Hematopoietic multipotent progenitor cell treated with erythropoietin and hydrocortisone succinate and interleukin-3 and kit ligand, for 4 days (in vitro differentiated cells): ENCODE measurements at places on chromosomes 4 and X.
A peak's percentile ranks its signal among the peaks of the same experiment; 100 is the strongest.

DNA sequence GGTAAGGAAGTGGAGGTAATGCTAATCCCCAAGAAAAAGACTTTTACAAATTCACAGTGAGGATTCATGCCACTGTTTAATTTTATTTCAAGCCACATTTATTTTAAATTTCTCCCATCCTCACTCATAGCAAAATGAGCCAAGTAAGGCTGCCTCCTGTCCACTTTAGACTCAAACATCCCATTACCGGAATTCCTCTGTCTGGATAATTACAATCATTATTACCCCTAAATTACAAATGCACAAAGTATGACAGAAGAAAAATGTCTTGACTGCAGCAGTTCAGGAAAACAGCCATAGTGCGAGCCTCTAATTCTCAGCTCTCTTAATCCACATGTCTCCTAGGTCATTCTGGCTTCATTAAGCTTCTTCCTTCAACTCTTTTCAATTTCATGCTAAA lies 57.0 kb downstream of the MAPK10 start:
- DNase-seq = no peak

GRCh38 chrX:68648960-68649359 lies 1.5 kb downstream of the STARD8 start:
- no peak for DNase-seq

GRCh38 chr4:126144543-126145237 lies 829.9 kb downstream of the FAT4 start:
- no peak for DNase-seq

GRCh38 chrX:11566173-11566572 lies 99.5 kb downstream of the ARHGAP6 start:
- DNase-seq = no peak

DNA sequence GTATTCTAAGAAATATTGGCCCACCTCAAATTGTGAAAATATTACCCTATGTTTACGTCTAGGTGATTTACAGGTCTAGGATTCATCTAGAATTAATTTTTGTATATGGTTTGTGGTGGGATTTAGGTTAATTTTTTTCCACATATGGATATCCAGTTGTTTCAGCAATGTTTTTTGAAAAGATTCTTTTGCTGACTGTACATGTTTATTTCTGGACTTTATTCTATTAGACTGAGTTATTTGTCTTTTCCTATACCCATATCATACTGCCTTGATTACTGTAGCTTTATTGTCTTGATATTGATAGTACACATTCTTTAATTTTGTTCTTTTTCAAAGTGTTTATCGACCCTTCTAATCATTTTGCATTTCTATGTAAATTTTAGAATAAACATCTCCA lies 83.5 kb downstream of the PRKG2 start:
- no peak for DNase-seq

- DNase-seq = no peak
Observed at GRCh38 chr4:156101571-156101970, 147.9 kb upstream of the CTSO start.

DNA sequence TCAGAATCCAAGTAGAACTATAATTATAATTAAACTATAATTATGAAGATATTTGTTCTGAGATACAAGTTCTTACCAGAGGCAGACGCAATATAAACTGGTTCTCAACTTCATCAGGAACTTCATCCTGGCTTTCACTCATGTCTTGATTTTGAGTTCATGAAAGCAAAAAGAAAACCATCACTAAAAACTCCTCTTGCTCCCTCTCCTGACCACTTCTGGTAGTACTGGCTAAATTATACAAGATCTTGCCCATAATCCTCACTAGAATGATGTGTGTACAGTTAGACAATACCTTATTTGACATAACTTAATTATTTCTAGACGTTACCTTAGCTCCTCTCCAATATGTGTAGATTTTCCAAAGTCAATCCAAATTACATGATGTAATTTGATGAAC lies 3.7 kb downstream of the TAF7L start:
- peak; percentile 66 for DNase-seq

- no peak for DNase-seq
Observed at GRCh38 chr4:142264961-142265360, 581.1 kb downstream of the INPP4B start.

GRCh38 chr4:995311-996026 lies 2.3 kb upstream of the SLC26A1 start:
- no peak for DNase-seq

DNA sequence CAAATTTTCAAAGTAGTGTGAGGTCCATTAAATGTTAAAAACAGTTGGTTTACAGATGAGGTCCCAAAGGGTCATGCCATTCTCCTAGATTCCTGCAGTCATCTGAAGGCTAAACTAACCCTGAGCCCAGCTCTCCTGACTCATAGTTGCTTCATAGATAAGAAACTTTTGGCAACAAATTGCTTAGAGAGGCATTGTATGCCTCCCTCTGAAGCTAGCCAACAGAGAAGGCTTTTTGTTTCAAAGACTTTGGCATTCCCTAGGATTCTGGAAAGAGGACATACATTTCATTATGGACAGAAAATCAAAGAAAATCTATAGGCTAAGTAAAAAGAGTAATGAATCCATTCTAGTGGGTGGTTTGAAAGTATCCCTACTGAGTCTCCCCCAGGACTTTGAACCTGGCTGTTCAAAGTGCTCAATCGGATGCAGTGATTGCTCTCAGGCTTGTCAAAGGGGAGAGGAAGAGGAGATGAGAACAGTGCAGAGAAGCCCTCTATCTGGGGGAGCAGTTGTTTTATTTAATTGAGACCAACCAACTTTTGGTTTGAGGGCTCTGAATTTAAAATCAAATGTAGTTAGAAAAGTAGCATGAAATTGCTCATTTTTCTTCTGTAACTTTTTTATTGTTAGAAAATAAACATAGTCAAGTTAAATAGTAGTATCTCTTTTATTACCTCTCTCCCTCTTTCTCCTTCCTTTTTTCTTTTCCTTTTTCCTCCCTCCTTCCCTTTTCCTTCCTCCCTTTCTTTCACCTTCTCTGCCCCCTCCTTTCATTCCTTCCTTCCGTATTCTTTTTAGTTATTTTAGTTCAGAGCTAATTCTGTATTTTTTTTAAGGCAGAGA lies 72.3 kb upstream of the ZNF518B start:
- DNase-seq = peak; percentile 40

- DNase-seq = peak; percentile 19
Observed at GRCh38 chr4:159051245-159052071, 51.4 kb upstream of the RAPGEF2 start.

- DNase-seq = no peak
Observed at GRCh38 chr4:177116161-177116560, 193.5 kb upstream of the NEIL3 start.

DNA sequence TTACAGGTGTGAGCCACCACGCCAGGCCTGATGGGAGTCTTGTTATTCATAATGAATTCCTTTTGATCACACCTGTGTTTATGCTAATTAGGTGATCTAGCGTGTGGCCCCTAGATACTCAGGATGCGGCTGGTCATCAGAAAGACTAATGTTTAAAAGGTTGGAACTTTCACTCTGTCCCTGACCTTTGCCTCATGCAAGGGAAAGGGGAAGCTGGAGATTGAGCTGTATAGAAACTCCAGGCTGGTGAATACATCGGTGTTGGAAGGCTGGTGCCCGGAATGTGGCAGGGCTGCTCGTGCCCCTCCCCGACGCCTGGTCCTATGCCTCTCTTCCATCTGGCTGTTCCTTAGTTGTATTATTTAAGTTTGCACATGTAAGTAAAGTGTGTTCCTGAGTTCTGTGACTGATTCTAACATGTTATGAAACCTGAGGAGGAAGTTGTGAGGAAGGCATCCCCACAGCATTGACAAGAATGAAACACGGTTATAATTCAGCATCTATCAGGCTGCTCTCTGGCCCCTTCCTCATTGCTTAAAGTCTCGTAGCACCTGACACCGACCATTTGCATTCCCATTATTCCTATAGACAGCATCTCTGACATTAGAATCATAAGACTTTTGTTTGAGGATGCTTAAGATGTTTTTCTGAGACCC lies 28.9 kb downstream of the CASP3 start:
- no peak for DNase-seq

DNA sequence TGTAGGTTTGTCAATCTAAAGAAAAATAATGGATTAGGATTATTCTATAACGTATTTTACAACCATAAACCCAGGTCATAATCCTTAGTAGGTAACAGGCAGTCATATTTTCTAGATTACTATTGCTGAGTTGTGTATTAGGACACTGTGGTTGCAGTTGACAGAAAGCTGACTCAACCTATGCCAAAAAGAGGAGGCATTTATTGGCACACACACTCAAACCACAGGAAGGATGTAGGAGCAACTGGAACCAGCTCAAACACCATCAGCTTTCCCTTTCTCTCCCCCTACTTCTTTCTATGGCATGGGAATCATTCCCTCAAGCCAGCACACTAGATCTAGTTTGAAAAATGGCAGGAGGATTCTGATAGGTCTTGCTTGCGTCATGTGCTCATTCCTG lies 136.4 kb upstream of the FAM9C start:
- peak; percentile 11 for DNase-seq

- no peak for DNase-seq
Observed at GRCh38 chr4:74891037-74891436, 41.9 kb upstream of the PARM1 start.

DNA sequence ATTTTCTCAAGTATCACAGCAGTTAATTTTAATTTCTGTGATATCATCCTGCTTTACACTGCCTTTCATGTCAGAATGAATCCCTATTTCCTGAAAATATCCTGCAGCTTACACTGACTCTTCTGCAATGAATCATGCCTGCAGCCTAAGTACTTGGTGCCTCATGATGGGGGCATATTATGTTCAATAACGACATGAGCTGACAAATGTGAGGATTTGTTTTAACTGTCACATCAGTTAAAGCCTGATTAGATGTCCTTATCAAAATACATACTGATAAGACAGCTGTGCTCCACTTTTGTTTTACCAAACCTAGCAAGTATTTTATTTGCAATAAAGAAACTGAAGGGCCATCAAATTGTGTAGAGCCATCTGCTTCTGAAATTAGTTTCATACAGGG lies 359.9 kb upstream of the AGA start:
- DNase-seq = no peak

- no peak for DNase-seq
Observed at GRCh38 chrX:127879585-127879984, 172.6 kb downstream of the ACTRT1 start.

DNA sequence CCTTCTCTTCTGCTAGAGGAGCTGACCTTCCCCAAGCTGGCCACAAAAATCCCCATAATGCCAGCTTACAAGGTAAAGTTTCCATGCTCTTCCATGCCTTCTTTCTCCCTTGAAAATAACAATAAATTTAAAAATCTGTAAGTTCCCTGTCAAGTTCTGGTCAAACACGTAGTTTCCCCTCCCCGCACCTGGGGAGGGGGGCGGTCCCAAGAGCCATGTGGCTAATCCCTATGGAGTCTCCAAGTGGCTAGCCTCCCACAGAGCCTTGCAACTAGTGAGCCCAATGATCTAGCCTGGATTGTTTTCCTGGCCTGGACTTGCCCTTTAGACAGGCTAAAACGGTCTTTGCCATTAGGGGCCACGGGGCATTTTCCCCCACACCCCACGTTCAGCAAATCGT lies 2.1 kb upstream of the NRK start:
- DNase-seq = no peak

DNA sequence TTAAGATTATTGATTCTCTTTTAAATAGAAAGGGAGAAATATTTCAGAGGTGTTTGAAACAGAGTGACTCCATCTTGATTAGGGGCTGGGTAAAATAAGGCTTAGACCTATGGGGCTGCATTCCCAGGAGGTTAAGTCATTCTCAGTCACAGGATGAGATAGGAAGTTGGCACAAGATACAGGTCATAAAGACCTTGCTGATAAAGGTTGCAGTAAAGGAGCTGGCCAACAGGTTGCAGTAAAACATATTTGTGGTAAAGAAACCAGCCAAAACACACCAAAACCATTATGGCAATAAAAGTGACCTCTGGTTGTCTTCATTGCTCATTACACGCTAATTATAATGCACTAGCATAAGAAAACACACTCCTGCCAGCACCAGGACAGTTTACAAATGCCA lies 165.0 kb downstream of the SPIN4 start:
- peak; percentile 0 for DNase-seq

DNA sequence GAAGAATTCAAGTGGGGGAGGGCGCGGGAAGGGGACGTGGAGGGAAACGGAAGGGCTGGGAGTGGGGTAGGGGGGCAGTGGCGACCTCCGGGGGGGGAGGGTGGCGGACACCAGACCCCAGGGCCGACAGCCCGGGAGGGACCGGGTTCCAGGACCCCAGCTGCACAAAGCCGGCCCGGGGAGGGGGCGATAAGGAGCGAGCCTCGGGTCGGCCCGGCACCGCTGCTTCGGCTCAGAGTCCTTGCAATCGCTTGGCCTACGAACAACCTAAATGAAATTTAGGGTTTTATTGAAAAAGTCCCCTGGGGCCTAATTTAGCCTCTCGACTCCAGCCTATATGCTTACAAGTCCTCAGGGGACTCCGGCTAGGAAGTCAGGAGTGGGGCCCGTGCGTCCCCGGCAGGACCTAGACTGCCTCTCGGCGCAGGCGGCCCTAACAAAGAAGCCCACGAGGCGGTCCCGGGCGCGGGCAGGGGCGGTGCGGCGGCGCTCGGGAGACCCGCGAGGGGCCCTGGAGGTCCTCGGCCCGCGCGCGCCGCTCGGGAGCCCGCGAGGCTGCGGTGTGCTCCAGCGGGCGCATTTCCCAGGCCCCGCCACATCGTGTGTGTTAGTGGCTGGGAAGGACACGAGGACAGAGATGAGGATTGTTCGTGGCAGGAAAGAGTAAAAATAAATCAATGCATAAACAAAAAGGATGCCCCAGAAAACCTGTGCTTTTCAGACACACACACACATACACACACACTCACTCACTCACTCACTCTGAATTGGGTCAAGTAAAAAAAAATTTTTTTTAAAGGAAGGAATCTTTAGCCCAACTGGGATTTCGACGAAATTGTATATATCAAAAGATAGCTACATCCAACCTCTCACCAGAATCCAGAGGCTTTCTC lies 70.0 kb downstream of the MGST2 start:
- DNase-seq = peak; percentile 50

DNA sequence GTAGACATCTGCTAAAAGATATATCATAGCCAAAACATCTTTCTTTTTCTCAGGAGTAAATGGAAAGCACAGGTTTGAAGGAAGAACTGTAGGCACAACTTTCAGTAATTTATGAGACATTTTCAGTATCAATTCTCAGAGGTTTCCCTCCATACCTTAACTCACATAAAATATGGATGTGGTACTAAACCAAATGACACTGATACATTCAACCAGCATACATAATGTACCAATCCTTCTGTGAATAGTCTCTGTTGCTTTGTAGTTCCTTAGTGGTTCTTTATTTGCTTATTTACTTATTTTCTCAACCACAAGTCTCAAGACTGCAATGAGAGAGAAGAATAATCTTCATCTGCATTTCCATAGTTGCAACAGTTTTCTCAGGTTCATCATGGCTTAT lies 96.1 kb downstream of the ARHGAP24 start:
- DNase-seq = no peak
